ENCODE measurements at places on chromosomes 7 and 10. TPM values are rescaled to one million over a fixed set of nuclear protein-coding genes. Genes with fewer than 3 reads are reported as not detected.

DNA sequence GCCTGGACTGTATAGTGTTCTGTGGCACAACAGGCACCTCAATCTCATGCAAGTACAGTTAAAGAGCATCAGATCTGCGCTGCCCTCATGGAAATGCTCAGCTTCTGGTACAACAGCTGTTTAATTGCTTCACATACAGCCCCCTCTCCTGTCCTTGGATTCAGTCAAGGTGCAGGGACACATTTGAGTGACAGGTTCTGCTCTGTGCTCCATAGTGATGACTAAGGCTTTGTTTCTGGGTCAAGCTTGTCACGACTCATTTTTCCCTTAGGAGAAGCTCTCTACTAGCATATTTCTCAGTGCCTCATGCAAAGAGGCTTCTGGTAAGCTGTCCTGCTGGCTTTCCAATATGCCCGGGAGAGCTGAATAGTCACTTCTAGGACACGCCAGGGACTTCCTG, 26.8 kb upstream of the MYO3A start:
- H3K27ac ChIP-seq: no peak overlapping the region
- no peak overlapping the region for H3K4me3 ChIP-seq
- H3K4me1 ChIP-seq: no peaks in the 10 kb centered on the region

DNA sequence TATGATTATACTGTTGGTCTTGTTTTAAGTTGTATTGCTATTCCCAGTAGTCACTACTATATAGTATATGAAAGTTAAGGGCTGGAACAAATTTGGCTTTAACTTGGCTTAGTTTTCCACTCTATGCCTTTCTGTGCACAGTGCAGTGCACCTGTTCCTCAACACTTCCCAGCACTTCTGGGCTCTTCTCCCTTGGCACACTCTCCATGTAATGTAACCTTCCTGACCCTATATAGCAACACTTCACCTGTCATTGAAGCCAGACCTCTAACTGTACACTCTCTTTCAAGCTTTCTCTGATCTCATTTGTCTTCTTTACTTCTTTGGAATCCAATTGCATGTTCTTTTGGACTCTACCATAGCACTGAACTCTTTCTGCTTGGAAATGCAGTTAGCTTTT, 83.9 kb upstream of the SMIM30 start:
- no peaks in the 10 kb centered on the region for H3K36me3 ChIP-seq
- H3K27me3 ChIP-seq: no peaks in the 10 kb centered on the region
- no peaks in the 10 kb centered on the region for H3K4me1 ChIP-seq
- no peak for DNase-seq
- H3K4me3 ChIP-seq: no peak overlapping the region

DNA sequence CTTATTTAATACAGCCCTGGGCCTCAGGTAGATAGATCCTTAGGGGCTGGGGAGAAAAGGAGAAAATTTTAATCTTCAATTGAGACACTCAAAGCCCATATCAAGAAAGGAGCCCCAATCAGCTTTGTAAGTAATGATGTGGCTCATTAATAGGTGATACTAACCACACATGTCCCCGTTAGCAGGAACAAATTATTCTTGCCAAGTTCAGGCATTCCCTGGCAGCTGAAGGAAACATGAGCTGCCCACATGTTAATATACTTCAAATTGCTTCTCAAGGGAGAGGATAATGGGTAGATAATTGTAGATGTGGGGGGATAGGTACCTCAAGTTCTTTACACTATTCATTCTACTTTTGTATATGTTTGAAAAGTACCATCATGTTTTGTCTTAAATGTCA, 14.5 kb downstream of the IFIT5 start:
- H3K4me3 ChIP-seq: no peak overlapping the region
- no peaks in the 10 kb centered on the region for H3K36me3 ChIP-seq
- H3K27me3 ChIP-seq: no peaks in the 10 kb centered on the region

DNA sequence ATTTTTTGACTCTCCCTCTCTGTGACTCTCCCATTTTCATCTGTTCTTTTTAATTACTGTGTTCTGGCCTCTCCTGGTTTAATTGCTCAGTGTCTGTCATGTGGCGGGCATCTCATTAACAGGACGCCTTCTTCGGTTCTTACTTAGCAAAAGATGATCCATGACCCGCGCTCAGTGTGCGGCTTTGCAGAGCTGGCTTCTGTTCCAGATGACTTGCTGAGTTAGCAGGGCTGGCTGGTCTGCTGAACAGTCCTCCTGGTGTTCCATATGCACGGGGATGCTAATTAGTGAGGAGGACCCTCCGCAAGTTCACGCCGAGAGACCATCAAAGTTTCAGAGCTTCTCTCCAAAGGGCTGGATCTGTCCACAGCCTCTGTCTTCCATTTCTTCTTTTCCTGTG, 258.6 kb upstream of the MKI67 start:
- H3K27ac ChIP-seq: no peak overlapping the region
- H3K36me3 ChIP-seq: no peaks in the 10 kb centered on the region
- no peaks in the 10 kb centered on the region for H3K4me1 ChIP-seq
- H3K4me3 ChIP-seq: no peak overlapping the region
- no peak for DNase-seq
- H3K27me3 ChIP-seq: peaks cover 20% of the 10 kb centered on the region

SLC18A2 gene
- 0.27 TPM for total RNA-seq

SEC31B gene
- total RNA-seq: 6.0 TPM

AGR3 gene
- not detected for total RNA-seq

- no peak for DNase-seq
- no peaks in the 10 kb centered on the region for H3K27me3 ChIP-seq
- no peak overlapping the region for H3K27ac ChIP-seq
- no peaks in the 10 kb centered on the region for H3K36me3 ChIP-seq
Measured at GRCh38 chr7:81534996-81535395, 234.9 kb downstream of the HGF start.

DNA sequence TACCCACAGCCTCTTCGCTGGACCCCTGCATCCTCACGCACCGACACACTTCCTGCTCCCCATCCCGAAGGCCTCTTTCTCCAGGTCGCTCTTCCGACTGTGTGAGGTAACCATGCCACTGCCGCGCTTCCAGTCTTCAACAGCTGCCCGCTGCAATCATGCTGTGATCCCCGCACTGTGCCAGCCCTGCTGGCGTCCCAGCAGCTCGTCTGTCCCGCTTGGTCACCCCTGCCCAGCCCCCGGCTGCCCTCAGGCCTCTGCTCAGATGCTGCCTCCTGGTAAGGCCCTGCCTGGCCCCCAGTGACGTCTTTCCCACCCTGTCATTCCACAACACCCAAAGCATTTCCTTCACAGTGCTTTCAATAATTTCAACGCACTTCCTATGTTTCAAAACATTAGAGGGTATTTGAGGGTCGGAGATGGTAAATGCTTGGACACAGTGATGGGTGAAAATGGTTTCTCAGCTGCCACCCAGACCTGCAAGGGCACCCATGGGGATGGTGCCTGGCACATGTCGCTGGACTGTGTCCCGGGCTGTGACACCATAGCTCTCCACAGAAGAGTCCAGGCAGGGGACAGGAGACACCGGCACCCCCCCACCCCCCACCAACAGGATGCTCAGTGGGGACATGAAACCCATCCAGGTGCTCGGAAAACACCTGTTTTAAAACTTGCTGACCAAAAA, 125.2 kb downstream of the MAD1L1 start:
- H3K27me3 ChIP-seq: no peaks in the 10 kb centered on the region
- H3K36me3 ChIP-seq: no peaks in the 10 kb centered on the region
- H3K4me1 ChIP-seq: peaks cover 49% of the 10 kb centered on the region
- no peak overlapping the region for H3K27ac ChIP-seq
- DNase-seq: no peak
- no peak overlapping the region for H3K4me3 ChIP-seq

CYP51A1 gene
- 42.2 TPM for total RNA-seq

- no peaks in the 10 kb centered on the region for H3K27me3 ChIP-seq
- peaks cover 43% of the 10 kb centered on the region for H3K4me1 ChIP-seq
- no peak overlapping the region for H3K4me3 ChIP-seq
- H3K36me3 ChIP-seq: no peaks in the 10 kb centered on the region
Measured at GRCh38 chr10:35435824-35436223, 99.5 kb downstream of the CCNY start.

- no peaks in the 10 kb centered on the region for H3K36me3 ChIP-seq
- no peak overlapping the region for H3K27ac ChIP-seq
- no peak for DNase-seq
- H3K4me1 ChIP-seq: no peaks in the 10 kb centered on the region
- H3K4me3 ChIP-seq: no peak overlapping the region
Measured at GRCh38 chr10:85767891-85768290, 598.7 kb downstream of the GRID1 start.

DNA sequence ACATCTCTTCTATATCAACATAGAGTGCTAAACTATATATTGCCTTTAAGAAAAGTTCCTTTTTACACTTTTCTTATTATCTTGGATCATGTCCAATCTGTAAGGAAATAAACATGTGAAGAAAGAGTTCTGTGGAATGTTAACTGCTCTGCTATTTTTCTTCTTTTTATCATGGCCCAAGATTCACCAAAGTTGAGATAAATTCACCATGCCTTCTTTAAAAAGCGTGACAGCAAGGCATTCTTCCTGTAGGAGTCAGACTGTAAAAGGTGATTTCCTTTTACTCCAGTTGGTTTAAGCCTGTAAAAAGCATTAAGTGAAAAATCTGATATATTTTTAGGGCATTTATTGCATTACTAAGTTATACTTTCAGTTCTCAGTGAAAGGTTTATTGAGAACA, 165.7 kb upstream of the FZD1 start:
- H3K27me3 ChIP-seq: no peaks in the 10 kb centered on the region
- H3K27ac ChIP-seq: no peak overlapping the region
- no peaks in the 10 kb centered on the region for H3K36me3 ChIP-seq
- no peak for DNase-seq
- H3K4me1 ChIP-seq: no peaks in the 10 kb centered on the region
- H3K4me3 ChIP-seq: no peak overlapping the region

LRIT1 gene
- total RNA-seq: not detected

DNA sequence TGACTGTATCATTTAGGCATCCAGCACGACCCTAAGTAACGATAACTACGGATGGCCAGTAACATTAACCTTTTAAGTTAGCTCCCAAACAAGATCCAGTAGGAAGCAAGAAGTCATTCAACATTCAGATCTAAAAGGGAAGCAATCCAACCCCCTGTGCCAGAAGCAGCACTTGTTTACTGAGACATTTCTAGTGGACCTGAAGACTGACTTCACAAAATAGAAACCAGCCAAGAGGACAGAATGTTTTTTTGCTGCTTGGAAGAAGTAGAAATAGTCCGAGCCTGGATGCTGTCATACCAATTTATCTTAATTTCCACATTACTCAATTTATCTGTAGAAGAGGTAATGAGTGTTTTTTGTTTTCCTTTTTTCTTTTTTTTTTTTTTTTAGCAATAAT, 88.0 kb upstream of the CTTNBP2 start:
- DNase-seq: no peak
- no peaks in the 10 kb centered on the region for H3K36me3 ChIP-seq
- no peaks in the 10 kb centered on the region for H3K4me1 ChIP-seq

SSBP1 gene
- total RNA-seq: 98.9 TPM

TEX47 gene
- not detected for total RNA-seq

DNA sequence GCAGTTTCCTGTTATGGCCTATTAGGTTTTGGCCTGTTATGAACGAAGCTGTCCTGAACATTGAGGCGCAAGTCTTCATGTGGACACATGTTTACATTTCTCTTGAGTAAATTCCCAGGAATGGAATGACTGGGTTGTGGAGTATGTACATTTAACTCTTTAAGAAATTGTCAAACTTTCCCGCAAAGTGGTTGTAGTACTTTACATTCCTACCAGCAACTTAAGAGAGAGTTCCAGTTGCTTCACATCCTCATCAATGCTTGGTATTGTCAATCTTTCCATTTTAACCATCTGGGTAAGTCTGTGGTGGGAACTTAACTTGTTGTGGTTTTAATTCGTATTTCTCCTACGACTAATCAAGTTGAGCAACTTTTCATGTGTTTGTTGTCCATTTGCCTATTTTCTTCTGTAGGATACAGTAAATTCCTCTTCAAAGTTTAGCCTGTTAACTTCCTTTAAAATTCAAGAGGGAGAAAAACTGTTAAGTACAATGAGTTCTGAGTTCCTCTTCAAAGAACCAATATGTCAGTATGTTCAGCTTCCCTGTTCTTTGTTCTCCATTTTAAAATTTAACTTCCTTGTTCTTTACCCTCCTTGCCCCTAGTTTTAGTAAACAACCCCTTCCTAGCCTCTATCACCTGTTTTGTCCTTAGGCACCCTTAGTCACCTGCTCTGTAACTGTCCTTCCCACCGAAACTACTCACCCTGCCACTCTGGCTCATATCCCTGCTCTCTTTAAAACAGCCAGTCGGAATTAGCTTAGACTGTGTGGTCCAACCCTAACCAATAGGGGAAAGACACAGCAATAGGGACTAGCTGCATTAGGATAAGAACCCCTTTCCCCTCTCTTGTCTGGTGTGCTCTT, 74.0 kb downstream of the FAM241B start:
- H3K4me1 ChIP-seq: no peaks in the 10 kb centered on the region
- DNase-seq: no peak
- H3K27me3 ChIP-seq: no peaks in the 10 kb centered on the region
- H3K27ac ChIP-seq: no peak overlapping the region
- no peaks in the 10 kb centered on the region for H3K36me3 ChIP-seq

- no peak overlapping the region for H3K27ac ChIP-seq
- no peak for DNase-seq
- H3K4me3 ChIP-seq: no peak overlapping the region
- H3K36me3 ChIP-seq: no peaks in the 10 kb centered on the region
- H3K4me1 ChIP-seq: no peaks in the 10 kb centered on the region
Measured at GRCh38 chr10:17793823-17794644, 15.1 kb upstream of the MRC1 start.

UNC5B gene
- 10.1 TPM for total RNA-seq

GRCh38 chr10:12808014-12808613, 193.4 kb downstream of the CCDC3 start:
- no peak overlapping the region for H3K4me3 ChIP-seq
- DNase-seq: no peak
- no peaks in the 10 kb centered on the region for H3K36me3 ChIP-seq

- H3K36me3 ChIP-seq: peaks cover 92% of the 10 kb centered on the region
- no peak for DNase-seq
- H3K27me3 ChIP-seq: no peaks in the 10 kb centered on the region
- H3K27ac ChIP-seq: no peak overlapping the region
Measured at GRCh38 chr10:1109795-1110673, 53.8 kb downstream of the WDR37 start.

GRCh38 chr10:12418725-12419261, 69.4 kb downstream of the CAMK1D start:
- no peak overlapping the region for H3K27ac ChIP-seq
- DNase-seq: no peak
- no peaks in the 10 kb centered on the region for H3K36me3 ChIP-seq
- H3K27me3 ChIP-seq: no peaks in the 10 kb centered on the region
- no peak overlapping the region for H3K4me3 ChIP-seq

DNA sequence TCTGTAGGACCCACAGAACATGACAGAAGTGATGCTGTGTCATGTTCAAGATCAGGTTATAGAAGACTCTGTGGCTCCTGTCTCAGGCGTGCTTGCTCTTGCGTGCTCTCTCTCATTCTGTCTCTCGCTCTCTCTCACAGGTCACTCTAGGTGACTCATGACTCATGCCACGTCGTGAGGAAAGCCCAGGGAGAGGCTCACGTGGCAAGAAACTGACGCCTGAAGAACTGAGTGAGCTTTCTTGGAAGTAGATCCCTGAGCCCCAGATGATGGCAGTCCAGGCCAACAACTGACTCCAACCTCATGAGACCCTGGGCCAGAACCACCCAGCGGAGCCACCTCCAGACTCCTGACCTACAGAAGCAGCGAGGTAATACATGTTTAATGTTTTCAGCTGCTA, 103.3 kb downstream of the DNMBP start:
- H3K27ac ChIP-seq: no peak overlapping the region
- H3K36me3 ChIP-seq: no peaks in the 10 kb centered on the region
- peak; percentile 11 for DNase-seq
- no peaks in the 10 kb centered on the region for H3K4me1 ChIP-seq
- no peaks in the 10 kb centered on the region for H3K27me3 ChIP-seq

- peaks cover 17% of the 10 kb centered on the region for H3K4me1 ChIP-seq
- no peak overlapping the region for H3K4me3 ChIP-seq
- peaks cover 26% of the 10 kb centered on the region for H3K27me3 ChIP-seq
- no peak for DNase-seq
- H3K36me3 ChIP-seq: no peaks in the 10 kb centered on the region
Measured at GRCh38 chr10:101571271-101571925, 16.7 kb downstream of the POLL start.

All from heart left ventricle (tissue), 16 donors.